ENCODE measurements at places on chromosomes 12 and 14.

- DNase-seq: no peak
These were observed 13.5 kb upstream of the FLRT2 start for GRCh38 chr14:85516239-85517113.

DNA sequence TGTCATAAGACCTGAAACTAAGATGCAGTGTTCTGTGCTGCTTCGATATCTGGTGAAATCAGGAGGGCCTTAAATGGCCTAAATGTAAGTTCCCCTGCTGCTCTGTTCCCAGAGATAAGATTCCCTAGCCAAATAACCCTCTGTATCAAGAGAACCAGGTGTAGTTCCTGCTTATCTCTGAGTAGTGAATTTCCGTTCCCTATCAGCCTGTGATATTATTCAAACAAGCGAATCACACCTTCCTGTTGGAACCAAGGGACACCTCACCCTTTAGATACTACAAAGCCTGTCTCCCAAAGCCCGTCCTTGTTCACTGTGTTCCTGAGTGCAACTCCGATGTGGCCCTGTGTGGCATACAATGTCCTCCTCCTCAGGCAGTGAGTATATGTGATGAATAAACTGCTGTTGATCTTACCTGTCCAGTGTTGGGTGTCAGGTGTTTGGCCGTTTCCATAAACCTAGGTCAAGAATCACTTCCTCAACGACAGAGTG lies 52.2 kb upstream of the COCH start:
- DNase-seq: no peak

DNA sequence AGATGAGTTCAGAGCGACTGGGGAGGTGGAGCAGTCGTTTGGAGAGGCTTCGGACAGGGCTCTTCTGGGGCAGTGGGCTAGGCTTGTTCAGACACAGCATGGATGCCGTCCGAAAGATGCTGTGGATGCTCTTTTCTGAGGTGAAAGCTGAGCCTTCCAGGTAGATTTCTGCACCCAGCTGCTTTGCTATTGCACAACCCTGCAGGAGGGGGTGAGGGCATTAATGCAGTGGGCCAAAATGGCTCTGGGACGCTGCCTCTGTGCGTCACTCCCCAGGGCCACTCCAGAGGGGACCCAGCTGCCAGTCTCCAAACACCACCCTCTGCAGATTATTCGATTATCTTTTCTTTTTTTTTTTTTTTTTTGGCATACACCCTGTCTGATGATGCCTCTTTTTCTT lies 6.1 kb upstream of the DDX23 start:
- DNase-seq: no peak

- DNase-seq: no peak
These were observed 520.5 kb upstream of the STXBP6 start for GRCh38 chr14:25570483-25570882.

DNA sequence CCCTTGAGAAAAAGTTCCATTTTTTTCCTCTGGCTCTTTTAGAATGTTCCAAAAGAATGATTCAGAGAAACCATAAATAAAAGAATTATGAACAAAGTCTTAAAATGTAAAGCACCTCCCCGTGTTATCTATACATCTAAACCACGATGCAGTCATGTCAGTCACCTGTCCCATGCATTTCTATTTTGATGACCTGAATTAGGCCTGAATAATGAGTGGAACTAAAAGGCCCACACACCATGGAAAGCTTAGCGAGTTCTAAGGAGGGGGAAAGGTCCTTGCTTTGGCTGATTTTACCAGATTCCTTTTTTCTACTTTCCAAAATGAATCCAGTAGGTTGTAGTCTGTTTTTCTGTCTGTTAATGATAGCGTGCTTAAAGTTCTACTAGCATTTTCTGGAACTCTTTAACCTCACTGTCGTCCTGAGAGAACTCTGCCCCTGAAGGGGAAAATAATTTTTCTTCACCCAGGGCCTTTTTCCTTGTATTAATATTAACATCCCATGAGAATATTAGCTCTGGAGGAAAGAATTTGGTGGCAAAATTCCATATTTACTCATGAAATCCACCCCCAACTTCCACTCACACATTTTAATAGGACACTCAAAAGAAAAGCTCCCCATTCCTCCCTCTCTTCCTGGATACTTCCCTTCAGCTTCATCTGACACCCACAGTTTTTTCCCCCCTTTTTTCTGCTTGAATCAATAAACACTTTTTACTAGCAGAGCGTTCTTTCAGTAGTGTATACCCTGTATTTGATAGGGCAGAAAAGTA lies 266.3 kb upstream of the DIO2 start:
- no peak for DNase-seq

DNA sequence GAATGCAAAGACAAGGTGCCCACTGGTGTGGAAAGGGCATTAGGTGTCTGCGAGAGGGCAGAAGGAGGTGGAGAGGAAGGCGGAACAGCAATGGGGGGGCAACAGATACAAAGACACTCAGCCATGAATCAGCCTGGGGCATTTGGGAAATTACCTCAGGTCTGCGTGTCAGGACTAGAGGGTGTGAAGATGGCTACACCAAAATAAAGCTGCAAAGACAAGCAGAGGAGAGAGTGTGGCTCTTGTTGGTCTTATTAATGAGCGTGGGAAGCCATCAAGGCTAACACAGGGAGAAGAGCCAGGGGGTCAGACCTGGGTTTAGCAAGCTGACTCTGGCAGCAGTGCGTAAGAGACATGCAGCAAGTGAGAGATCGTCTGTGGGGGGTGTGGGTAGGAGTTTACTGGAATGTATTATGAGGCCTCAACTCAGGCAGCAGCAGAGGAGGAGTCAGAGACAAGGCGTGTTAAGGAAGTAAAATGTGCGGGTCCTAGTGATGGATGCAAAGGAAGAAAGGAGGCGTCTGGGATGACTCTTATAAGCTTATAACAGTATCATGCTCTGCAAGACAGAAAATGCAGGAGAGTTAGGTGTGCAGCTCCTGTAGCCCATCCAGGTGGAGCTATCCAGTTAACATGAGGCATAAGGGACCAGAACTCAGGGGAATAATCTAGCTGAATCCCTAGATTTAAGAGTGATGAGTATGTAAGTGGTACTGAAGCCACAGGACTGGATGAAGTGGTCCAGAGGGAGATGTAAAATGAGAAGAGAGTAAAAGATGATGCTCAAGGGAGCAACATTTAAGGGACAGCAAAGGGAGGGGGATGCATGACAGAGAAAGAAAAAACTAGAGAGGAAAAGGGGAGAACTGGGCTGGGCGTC lies 50.4 kb downstream of the KCNK10 start:
- no peak for DNase-seq

DNA sequence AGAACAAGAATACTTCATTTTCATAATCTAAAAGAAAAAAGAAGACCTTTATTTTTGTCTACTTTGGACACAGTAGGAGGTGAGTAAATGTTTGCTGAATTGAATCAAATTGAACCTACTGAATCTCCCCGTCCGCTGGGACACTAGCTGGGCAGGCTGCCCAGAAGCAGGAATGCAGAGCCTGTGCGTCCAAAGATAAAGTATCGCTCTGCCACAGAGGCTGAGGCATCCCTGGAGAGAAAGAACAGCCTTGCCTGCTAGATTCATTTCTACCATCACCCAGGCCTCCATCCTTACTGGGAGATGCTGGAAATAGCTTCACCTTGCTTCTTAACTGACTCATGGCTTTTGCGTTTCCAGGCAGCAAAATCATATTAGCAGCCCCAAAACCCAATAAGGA lies 64.1 kb upstream of the TSPAN11 start:
- no peak for DNase-seq

GRCh38 chr12:20409607-20410377 lies 41.5 kb downstream of the PDE3A start:
- DNase-seq: peak; percentile 24

DNA sequence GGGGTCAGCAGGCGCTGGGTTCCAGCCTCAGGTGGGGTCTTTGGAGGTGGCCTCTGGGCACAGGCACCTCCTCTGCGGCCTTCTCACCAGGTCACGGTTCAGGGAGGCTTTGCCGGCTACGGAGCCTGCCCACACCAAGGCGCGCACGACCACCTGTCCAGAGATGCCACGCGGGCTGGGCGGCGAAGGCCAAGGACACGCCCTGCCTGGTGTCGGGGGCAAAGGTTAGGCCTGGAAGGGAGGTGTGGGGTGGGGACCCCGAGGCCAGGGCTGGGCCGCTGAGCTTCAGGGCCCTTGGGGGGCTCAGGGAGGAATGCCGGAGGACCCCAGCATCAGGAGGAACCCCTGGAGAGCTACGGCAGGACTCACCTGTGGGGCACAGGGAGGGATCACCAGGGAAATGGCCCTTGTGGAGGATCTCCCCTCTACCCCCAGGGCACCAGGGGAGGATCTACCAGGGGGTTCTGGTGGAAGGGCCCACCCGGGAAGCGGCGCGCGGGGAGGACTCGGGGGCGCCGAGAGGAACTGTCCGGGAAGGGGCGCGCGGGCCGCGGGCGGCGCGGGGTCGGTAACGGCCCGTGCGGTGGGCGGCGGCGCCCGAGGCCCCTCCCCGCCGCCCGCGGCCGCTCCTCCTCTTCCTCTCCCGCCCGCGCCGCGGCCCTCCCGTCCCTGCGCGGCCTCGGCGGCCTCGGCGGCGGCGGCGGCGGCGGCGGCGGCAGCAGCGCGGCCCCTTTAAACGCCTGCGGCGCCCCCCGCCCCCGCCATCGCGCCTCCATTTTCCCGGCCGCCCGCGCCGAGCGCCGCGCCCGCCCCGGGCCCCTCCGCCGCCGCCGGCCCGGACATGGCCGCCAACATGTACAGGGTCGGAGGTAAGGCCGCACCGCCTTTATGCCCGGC lies at the start of gene MTA1:
Gene MTA1, plus strand, starts transcription at position 633 of the 897 bp plus-strand sequence. Its CDS starts 209 bp downstream, at position 842.
- no peak for DNase-seq

GRCh38 chr12:105030820-105031807 lies 45.0 kb downstream of the NOPCHAP1 start:
- no peak for DNase-seq

DNA sequence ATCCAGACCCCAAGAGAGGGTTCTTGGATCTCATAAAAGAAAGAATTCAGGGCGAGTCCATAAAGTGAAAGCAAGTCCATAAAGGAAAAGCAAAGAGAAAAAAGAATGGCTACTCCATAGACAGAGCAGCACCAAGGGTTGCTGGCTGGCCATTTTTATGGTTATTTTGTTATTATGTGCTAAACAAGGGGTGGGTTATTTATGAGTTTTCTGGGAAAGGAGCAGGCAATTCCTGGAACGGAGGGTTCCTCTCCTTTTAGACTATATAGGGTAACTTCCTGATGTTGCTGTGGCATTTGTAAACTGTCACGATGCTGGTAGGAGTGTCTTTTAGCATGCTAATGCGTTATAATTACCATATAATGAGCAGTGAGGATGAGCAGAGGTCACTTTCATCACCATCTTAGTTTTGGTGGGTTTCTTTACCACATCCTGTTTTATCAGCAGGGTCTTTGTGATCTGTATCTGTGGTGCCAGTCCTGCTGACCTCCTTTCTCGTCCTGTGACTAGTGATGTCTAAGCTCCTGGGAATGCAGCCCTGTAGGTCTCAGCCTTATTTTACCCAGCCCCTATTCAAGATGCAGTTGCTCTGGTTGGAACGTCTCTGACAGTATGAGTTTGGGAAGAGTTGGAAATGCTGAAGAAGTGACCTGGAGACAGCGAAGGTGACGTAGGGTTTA lies 100.5 kb downstream of the ZNF664 start:
- no peak for DNase-seq

GRCh38 chr12:110065540-110065939 lies 17.2 kb upstream of the C12orf76 start:
- DNase-seq: no peak

GRCh38 chr14:103846543-103847450 lies 578 bp downstream of the PPP1R13B start:
- peak; percentile 27 for DNase-seq

GRCh38 chr12:1277905-1278304 lies 286.9 kb downstream of the ERC1 start:
- DNase-seq: no peak

DNA sequence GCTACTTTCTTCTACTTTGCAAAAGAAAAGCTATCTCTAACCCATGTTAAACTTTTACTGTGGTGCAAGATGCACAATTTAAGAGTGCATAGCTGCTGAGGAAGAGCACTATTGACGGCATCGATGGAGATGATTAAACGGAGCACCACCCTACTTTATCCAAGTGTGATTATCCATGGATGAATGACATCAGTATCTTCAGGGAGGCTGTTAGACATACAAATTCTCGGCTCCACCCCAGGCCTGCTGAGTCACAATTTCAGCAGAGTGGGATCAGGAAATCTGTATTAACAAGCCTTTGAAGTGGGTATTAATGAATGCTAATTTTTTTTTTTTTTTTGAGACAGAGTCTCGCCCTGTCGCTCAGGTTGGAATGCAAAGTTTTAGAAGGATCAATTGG lies 16.2 kb downstream of the SLC2A14 start:
- no peak for DNase-seq

DNA sequence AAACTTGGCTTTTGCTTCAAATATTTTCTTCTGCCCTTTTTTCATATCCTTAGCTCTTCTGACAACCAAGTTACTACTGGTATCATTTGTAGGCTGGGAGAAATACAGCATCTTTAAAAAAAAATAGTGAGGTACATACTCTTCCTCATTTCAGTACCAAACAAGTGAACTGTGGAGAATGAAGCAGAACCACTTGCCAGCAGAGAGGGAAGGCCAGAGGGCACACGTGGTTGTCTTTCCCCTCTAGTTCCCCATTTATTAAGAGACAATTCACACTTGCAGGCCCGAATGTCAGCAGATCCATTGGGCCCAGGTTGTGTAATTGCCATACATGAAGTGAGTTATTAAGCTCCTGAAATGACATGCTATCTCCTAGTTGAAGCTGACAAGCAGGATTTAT lies 3.2 kb downstream of the SUSD6 start:
- no peak for DNase-seq

DNA sequence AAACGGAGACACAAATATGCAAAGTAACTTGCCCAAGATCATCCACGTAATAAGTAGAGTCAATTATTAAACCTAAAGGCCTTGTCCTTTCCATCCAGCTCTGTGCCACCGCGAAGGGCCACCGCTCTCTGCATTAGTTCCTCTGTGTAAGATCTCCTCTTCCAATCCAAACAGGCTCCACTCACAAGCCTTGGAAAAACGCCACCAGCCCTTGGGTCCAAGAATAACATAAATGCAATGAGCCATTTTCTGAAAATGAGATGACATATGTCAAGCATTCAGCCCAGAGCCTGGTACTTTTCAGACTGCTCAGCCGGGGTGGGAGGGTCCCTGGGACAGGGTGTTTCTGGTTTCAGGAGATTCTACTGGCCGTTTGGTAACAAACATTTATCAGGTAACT lies 30.0 kb downstream of the DGLUCY start:
- no peak for DNase-seq

DNA sequence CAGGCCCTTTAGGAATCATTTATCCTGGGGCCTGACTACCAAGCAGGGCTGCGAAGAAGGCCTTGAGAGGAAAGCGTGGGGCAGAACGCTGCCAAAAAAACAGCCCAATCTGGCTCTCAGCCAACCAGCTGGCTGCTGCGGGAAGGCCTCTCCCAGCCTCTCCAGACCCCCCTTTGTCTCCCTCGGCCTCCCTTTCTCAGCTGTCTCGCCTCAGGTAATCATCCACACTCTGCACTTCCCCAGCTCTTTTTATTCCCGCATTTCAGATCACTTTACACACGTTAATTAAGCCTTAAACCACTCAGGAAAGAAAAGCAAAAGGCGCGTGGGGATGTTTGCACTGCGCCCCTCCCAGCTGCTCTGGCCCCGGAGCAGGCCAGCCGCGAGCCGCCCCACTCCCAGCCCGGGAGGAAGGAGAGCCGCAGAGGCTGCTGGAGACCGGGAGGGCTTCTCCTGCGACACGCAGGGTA lies 208.2 kb upstream of the FOXN3 start:
- DNase-seq: peak; percentile 83
